Stimulated activated CD8-positive, alpha-beta memory T cell treated with anti-CD3 and anti-CD28 coated beads, Interleukin-4, amount 100 ng/mL, for 4 hours (primary cell): ENCODE measurements at places on chromosomes 3 and 15.

- DNase-seq = no peak
These were observed 26.4 kb downstream of the ACAA1 start for GRCh38 chr3:38110314-38111050.

- no peak for DNase-seq
These were observed 90.0 kb downstream of the STT3B start for GRCh38 chr3:31622636-31623288.

- no peak for DNase-seq
These were observed 28.2 kb upstream of the GOLGA6C start for GRCh38 chr15:75230016-75230343.

- no peak for DNase-seq
These were observed 1.4 kb downstream of the SLC24A1 start for GRCh38 chr15:65623103-65623502.

DNA sequence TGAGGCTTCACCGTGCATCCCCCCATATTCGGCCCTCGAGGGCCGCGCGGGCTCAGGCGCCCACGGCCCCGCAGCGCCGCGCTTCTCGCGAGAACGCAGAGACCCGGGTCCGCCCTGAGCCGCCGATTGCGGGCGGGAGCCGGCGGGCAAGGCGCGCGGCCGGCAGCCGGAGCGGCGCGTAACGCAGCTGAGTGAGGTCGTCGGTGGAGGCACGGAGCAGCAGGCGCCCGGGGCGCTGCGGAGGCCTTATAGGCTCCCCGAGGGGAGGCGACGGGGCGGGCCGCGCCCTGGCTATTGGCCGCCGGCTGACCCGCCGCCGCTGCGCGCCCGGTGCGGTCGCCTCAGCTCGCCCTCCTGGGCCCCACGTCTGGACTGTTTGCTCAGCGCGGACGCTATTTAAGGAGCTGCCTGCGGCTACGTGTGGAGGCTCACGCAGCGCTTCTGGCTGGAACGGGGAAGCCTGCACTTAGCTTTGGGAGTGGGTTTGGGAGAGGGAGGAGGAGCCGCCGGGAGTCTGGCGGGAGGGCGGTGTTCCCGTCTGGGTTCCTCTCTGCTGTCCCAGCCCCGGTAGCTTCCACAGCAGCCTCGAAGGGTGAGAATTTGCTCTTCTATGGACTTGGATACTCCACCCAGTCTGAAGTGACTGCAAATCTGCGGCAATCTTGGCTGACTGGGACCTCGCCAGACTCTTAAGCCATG is at the start of gene PLOD2:
Gene PLOD2, minus strand, starts transcription at position 221 of the 699 bp plus-strand sequence. Its CDS starts 195 bp downstream, at position 26.
- DNase-seq = no peak

DNA sequence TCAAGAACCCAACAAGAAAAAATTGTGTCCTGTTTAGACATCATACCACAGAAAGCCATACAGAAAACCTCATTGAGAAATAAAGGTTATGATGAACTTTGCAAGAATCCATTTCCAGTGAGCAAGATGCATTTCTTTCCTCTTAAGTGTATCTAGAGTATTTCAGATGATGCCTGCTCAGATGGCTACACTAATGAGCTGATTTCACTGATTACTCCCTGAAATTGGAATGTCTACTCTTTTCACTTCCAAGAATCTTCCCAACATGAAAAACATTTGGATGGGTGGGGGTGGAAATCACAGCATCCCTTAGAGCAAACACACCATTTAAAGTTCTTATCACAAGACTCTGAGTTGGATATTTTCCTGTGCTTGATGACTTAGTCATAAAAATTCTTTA is 41.4 kb upstream of the IL12A start:
- no peak for DNase-seq

DNA sequence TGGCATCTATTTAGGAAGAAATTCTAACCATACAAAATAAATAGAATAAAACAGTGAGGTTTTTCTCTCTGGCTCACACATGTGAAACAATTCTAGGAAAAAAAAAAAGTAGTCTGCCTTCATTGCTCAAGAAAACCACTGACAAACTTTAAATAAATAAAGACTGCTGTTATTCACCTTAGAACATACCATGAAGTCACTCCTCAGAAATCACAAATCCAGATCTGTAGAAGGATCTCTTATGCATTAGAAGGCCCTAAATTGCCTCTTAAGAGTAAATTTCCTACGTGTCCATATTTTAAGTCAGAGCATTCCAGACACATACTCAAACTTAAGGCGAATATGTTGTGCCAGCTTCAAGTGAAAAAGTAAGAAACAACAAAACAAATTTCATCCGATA is 217.3 kb downstream of the ZIC4 start:
- DNase-seq = no peak

DNA sequence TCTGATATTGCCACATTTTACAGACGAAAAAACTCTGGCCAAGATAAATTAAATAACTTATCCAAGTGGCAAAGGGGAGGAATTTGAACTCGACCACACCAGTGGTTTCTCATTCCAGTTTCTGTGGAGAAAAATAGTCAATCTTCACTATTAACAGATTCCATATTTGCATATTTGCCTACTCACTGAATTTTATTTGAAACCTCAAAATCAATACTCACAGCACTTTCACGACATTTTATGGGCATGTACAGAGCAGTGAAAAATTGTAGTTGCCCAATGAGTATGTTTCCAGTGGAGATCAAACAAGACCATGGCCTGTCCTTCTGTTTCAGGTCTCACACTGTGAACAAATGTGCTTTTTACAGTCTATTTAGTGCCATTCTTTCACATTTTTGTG is 374.3 kb downstream of the MAGI1 start:
- no peak for DNase-seq

GRCh38 chr15:53739651-53740050 is 19.8 kb downstream of the WDR72 start:
- no peak for DNase-seq

DNA sequence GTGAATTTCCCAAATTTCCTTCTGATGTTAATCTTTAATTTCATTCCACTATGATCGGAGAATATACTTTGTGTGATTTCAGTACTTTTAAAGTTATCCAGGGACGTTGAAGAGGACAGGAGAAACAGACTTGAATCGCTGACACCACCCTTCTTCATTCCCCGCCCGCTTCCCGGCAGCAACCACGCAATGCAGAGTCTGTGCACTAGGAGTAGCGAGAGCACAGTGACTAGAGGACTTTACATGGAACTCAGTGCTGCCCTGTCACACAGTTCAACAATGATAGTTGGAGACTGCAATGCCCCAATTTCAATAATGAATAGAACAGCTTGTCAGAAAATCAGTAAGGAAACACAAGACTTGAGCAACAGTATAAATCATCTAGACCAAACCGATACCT is 73.9 kb downstream of the RNF13 start:
- DNase-seq = no peak

- peak; percentile 45 for DNase-seq
These were observed at the start of gene PRKCD for GRCh38 chr3:53160660-53161449. PRKCD (plus strand) TSS chr3:53161209; CDS start chr3:53178423, 17,214 bp downstream.

DNA sequence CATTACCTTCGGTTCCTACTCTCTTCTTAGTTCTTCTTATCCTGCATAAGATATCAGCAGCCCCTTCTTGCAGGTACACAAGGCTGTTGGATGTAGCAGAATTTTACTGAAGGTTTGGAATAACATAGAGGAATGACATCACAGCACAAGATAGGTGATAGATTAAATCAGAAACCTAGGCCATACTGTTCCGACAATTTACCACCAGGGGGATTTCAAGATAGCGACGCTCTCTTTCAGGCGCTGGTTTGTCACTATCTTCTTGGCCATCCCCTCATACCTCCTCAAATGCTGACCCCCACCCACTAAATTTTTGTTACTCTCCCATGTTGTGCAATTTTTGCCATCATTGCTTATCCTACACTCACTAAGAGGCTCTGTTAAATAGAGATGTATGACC is 3.5 kb downstream of the SIDT1 start:
- no peak for DNase-seq
